NCI-H774 (cell line): ENCODE measurements at places on chromosomes 5 and 9.

DNA sequence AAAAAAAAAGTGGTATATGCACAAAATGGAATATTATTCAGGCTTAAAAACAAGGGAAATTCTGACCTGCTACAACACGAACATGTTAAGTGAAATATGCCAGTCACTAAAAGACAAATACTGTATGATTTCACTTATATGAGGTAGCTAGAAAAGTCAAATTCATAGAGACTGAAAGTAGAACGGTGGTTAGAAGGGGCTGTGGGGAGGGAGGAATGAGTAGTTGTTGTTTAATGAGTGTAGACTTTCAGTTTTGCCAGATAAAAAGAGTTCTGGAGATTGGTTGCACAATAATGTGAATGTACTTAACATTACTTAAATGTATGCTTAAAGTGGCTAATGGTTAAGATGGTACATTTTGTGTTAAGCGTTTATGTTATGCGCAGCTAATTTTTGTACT lies 79.5 kb upstream of the IL12B start:
- no peak for DNase-seq

DNA sequence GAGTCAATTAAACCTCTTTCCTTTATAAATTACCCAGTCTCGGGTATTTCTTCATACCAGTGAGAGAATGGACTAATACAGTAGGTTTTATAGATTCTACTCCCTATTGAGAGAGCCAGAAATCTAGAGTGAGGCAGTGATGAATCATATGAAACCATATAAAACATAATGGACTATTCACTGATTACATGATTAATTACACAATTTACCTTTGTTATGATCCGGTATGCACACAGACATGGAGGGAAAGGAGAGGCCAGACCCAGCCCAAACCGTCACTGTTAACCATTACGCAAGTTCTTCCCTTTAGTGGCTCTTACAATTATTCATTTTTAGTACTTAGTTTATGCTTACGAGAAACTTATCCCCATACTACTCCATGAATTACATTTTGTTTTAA lies 205.0 kb downstream of the DNAH5 start:
- no peak for DNase-seq

- no peak for DNase-seq
Measured at GRCh38 chr9:87572719-87573118, 75.1 kb downstream of the DAPK1 start.

DNA sequence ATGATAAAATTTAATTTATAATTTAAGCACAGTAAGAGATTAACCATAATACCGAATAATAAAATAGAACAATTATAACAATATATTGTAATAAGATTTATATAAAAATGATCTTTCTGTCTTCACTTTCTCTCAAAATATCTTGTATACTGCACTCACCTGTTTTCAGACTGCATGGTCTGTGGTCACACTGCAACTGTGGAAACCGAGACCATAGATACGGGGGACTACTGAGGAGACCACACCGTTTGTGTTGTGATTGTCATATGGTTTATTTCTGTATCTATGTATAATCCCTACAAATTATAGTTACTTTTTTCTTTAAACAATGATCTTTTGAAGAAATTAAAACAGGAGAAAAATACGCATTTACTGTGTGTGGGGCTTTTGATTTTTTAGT lies 78.8 kb upstream of the TNFAIP8 start:
- no peak for DNase-seq

DNA sequence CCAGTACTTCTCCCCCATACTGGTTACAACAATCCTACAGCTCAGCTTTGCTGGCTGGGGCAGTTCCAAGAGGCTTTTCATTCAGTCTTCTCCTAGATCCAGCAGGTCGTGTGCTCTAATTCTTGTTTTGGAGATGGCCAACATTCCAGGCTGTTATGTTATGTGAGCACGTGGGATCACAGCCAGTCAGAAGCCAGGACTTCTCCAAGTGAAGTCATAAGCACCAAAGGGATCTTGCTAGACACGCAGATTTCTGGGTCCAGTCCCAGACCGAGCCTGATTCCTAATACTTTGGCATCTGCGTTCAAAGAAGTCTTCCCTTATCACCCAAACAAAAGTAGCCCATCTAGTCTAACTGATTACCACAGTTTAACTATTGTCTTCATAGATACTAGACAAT lies 1.4 kb upstream of the LARP1 start:
- no peak for DNase-seq

DNA sequence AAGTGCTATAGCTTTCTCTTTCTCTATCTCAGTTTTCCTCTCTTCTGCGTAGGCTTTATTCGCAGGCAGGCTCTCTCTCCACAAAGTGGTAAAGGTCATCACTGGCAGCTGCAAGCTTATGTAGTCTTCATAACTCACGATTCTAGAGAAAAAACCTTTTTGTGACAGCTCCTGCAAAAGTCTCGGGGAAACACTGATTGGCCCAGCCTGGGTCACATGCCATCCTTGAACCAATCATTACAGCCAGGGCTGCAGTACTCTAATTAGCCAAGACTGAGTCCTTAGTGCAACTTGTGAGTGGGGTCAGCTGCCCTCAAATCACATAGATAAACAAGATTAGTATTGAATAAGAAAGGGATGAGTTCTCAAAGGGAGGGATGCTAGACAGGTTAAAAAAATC lies 18.3 kb upstream of the FRMPD1 start:
- DNase-seq = no peak

- DNase-seq = no peak
Measured at GRCh38 chr9:128163523-128164306, 3.6 kb downstream of the BBLN start.

- DNase-seq = no peak
Measured at GRCh38 chr5:160702934-160703333, 149.1 kb downstream of the ATP10B start.

DNA sequence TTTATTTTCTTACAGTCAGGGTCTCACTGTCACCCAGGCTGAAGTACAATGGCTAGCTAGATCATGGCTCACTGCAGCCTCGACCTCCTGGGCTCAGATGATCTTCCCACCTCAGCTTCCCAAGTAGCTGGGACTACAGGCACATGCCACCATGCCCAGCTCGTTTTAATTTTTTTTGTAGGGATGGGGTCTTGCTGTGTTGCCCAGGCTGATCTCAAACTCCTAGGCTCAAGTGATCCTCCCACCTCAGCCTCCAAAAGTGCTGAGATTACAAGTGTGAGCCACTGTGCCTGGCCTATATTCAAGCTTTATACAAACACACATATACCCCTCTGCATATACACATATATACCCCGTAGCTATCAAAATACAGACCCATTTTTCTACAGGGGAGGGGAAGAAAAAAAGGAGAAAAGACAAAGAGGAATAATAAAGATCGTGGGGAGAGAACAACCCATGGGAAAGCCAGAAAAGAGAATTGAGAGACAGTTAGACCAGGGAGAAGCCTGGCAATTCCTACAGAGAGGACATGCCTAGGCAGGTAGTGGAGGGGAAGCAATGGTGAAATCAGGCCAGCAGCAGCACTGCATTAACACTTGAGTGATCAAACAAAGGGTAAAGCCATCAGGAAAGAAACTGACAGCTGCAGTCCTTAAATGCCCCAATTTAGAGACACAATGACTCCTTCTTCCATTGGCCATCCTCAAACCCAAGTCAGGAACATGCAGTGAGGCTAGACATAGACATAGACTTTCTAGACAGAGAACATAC lies 102.7 kb downstream of the EFNA5 start:
- DNase-seq = no peak

DNA sequence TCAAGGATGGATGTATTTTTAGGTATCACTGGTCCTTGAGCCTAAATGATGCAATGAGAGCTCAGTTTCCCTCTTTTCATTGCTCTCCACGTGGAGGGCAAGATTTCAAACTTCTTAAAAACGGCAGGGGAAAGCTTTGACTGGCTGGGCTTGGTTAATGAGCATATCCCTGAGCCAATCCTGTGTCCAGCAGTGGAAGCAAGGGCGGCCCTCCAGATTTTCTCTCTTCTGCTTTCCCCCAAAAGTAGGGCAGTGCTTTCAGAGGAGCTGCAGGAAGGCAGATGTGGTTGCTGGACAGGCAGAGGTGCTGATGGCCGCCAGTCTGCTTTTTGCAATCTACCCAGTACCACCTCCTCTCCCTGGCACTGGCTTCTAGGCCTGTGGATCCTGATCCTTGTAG lies 30.0 kb upstream of the TBC1D2 start:
- no peak for DNase-seq

DNA sequence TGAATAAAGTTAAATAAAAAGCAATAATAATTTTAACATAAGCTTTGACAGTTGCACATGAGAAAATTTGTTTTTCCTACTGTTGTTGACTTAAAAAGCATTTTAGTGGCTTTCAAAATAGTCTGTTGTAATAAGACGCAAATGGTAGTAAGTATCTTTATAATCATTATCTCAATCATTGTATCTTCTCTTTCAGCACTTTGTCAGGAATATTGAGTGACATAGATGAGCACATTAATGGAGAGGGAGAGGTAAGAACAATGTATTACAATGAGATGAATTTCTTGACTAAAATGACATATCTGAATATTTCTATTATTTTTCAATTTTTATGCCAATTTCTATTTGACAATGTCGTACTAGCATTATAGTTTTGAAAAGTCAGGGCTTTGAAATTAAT lies 193.9 kb upstream of the MRPS30 start:
- DNase-seq = no peak

DNA sequence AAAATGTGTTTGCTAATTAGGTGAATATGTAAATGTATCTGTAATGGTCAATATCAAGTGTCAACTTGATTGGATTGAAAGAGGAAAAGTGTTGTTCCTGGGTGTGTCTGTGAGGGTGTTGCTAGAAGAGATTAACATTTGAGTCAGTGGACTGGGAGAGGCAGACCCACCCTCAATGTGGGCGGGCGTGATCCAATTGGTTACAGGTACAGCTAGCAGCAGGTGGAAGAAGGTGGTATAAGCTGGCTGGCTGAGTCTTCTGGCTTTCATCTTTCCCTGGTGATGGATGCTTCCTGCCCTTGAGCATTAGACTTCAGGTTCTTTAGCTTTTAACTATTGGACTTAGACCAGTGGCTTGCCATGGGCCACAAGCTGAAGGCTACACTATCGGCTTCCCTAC lies 779.0 kb upstream of the CTNND2 start:
- DNase-seq = no peak

DNA sequence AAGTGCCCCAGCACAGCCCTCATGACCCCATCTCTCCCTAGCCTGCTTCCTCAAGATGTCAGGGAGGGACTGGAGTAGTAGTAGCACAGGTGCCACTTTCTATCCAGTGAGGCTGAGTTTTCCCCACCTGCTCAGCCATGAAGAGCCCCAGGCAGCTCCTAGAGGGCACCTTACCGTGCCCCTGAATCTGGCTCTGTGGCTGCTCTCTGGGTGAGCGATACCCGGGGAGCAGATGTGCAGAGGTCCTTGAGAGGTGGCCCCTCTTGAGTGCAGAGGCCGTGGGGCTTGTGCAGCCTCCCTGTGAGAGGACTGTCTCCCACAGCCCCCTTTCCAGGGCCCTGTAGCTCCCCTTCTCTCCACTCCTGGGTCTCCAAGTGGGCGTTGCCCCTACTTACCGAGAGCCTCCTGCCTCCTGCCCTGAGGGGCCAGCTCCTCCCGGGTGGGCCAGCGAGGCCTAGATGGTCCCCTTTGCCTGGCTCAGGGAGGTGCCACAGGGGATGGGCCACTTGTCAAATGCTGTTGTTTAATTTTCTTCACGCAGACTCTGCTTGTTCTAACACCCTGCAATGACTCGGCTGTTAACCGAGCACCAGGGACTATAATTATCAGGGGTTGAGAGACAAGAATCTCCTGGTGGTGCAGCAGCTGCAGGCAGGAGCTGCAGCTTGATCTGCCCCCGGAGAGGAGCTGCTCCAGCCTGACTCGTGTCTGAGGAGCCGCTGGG lies 29.6 kb upstream of the PITX1 start:
- no peak for DNase-seq

DNA sequence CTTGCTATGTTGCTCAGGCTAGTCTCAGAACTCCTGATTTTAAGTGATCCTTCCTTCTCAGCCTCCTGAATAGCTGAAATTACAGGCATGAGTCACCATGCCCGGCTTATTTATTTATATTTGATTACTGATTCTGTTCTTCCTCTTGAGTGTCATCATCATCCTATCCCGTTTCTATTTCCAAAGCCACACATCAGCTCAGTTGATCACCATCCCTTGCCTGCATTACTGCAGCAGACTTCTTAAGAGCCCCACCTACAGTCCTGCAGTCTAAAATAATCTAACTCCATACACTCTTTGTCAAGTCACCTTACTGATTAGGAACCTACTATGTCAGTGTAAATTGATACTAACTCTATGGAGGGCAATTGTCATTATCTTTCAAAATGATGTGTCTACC lies 138.9 kb upstream of the RAI14 start:
- no peak for DNase-seq

DNA sequence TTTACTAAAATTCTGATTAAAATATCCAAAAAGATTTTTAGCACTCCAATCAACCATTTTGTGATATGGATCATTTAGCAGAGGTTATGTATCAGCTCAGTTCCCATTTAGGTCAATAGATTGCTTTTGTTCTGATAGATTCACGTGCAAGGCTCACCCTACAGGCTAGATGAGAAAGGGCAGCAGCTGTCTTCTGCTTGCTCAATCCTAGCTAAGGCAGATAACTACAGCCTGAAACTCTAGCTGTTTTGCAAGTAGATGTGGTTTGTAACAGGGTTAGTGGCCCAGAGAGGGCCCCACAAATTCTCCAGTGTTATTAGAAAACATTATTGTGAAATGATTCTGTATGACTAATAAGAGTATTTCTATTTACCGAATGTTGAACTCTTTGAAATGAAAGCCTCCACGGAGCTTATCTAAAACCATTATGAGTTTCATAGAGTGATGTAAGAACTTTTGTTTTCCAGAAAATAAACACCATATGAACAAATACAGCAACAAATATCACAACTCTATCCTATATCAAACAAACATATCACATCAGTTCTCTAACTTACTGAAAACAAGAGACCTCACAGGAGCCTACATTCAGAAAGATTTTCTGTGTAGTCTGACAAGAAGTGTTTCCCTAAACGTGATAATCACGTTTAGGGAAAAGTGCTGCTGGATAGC lies 841.9 kb upstream of the ACO1 start:
- no peak for DNase-seq

DNA sequence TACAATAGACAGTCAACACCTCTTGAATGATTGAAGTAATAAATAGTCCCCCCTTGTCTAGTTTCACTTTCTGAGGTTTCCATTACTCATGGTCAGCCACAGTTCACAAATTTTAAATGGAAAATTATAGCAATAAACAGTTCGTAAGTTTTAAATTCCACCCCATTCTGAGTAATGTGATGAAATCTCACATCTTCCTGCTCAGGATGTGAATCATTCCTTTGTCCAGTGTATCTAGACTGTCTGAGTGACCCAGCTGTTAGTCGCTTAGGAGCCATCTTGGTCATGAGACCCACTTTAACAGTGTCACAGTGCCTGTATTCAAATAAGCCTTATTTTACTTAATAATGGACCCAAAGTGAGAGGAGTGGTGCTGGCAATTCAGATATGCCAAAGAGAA lies 311.6 kb upstream of the PRR16 start:
- DNase-seq = no peak

DNA sequence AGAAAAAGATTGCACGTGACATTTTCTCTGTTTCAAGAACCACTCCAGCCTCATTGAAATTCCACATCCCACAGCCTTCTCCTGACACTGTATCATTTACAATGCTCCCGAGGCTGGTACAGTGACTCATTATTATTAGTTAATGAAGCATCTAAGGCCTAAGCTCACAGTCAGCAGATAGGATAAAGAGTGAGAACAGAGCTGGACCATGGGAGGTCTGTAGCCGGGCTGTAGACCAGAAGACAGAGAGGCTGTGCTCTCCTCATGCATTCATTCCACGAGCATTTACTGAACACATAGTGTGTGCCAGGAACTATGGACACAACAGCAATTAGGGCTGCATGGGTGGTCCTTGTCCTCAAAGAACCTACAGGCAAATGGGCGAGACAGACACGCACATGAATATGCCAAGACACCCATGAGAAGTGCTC lies 47.3 kb upstream of the GALNT10 start:
- DNase-seq = no peak
